ENCODE measurements at places on chromosomes 12 and 14.

GRCh38 chr14:74867673-74868072 is 8.3 kb downstream of the PROX2 start:
- no peak for DNase-seq

DNA sequence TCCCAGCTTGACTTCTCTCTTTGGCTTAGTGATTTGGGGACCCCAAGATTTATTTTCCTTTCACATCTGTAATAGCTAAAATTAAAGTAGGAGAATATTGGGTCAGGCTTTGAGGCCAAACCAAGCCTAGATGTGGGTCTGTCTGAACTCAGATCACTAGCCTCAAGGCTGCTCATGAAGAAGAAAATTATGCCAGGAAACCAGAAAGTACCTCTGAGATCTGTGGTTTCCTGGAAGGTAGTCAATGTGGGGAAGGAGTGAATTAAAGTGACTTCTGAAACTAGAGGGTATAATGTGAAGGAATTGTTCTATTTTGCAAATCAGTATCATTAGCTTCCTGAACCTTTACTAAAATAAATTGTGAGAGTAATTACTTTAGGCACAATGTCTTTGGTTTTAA is 13.4 kb upstream of the CLEC12A start:
- no peak for DNase-seq

- DNase-seq = no peak
Observed at GRCh38 chr12:93847517-93848474, 170.6 kb downstream of the CRADD start.

DNA sequence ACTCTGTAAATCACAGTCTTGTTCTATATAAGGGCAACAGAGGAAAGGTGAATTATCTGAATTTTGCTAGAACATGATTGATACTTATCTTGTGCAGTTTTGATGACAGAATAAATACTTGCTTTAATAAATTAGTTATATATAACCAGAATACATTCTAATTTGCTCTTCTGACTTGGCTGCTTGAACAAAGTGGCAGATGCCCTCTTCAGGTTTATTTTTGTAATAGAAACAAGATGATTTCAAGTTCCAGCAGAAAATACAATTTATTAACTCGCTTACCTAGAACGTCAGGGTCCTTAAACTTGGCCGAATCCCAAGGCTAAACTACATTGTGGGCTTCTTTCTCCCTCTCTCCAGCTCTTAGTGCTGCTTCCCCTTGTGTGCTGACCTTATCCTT is 57.6 kb upstream of the SSTR1 start:
- no peak for DNase-seq

DNA sequence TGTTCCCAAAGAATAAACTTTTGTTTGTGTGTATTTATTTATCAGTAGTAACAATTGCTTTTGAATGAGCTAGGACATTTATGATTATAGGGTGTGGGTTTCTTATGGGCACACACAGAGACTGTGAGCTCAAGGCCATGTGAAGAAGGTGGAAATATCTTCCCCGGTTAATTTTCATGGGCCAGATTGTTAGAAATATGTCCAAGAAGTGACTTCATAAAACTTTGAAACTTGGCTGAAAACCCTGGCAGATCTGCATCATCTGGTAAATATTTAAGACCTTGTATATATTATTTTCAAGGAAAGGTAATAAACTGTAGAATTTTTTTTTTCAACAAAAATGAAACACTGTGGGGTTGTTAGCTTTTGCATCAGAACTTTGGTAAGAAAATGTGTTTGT is 53.5 kb upstream of the RNU6-8 start:
- DNase-seq = no peak

GRCh38 chr12:69851976-69852375 is 26.9 kb downstream of the MYRFL start:
- DNase-seq = no peak

DNA sequence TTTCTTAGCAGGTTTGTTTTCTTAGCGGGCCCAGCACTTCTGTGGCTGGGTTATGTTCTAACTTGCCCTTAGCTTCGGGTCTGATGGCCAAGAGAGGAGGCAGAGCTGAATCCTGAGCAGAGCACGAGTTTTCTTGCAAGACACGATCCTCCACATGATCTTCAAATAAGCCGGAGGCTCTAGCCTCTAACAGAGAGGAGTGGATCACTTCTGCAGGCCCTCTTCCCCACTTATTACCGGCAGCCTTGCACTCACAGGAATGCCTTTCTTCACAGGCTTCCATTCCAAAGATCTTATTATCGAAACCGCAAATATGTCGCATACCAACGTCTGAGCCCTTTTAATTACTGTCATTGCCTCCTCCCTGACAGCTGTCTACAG is 79.5 kb downstream of the SINHCAF start:
- no peak for DNase-seq

DNA sequence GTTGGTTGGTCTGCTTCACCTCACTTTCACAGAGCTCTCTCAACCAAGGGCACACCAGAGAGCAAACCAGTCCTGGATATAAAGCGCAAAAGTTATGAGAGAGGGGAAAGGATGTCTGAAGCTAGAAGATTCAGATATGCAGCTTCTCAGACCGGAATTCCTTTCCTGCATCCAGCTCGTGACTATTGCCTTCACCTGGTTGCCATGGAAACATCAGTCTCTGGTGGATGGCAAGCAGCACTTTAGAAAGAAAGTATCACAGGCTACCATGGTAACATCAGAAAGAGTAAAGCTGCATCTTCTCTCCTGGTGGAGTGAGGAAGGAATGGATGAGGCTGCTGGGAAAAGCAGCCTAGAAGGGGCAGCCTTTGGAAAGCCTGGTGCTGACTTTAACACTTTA is 13.7 kb downstream of the REM2 start:
- DNase-seq = no peak

DNA sequence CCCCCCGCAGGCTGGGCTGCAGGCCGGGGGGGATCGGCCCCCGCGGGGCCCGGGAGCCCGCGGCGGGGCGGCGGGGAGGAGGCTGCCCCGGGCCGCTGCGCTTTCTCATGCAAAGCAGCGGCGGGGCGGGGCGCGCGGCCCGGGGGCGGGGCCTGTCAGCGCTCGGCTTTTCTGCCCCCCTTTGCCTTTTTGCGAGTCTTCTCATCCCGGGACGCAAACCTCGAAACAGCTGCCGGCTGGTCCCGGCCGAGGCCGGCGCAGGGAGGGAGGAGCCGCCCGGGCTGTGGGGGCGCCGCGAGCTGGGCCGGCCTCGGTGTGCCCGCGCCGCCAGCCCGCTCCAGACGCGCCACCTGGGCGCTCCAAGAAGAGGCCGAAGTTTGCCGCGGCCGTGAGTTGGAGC is at the start of gene FZD10:
FZD10 (plus strand) TSS at position 198 of the 400 bp plus-strand sequence. CDS start 479 bp downstream, outside the sequence.
- no peak for DNase-seq

DNA sequence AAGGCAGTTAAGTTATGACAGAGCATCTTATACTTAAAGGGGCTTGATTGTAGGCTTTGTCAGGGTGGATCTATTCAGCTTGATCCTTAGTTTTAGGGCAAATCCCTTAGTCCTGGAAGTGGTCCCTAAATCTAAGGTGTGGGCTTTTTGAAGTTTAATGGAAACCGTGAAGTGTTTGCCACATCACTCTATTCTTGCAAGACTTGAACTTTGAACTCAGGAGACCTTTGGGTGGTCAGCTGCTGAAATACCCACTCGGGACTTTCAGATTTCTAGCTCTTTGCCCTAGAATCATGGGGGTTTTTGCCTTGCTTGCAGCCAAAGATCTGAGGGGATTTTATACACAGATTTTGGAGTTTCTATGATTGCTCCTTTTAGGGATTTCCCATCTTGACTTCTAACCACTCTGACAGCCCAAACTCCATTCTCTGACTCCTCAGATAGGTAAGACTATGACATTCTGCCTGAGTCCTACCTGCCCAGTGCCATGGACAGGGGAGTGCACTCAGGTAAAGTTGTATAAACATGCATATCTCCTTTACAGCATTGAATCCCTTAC is 39.9 kb downstream of the SNAPC1 start:
- no peak for DNase-seq

DNA sequence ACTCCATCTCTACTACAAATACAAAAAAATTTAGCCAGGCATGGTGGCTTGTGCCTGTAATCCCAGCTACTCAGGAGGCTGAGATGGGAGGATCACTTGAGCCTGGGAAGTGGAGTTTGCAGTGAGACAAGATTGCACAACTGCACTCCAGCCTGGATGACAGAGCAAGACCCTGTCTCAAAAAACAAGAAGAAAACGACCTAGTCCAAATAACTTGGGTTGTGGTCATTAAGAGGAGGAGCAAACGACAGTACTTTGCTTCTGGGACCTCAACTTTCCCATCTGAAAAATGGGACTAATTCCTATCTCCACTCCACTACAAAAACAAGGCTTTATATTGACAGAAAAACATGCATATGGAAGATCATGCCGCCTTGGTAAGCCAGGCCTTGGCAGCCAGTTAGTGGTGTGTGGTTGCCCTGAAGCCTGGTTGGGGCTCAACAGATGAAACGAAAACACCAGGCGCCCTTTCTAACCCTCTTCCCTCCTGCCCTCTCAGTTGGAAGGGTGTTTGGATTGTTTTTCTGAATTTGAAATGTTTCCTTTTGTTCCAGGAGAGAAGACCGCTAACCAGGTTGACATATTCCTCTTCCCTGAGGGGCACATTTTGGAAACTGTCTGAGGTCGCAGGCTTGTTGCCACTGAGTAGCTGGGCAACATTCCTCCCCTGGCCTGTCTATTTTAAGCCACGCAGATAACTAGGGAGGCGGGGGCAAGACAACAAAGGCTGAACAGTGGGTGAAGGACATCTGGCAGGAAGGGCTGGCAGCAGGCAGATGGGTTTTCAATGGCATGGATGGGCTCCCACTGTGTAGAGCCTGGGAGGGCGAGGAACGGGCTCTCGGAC is 13.7 kb upstream of the VPS37B start:
- peak; percentile 50 for DNase-seq

- DNase-seq = peak; percentile 75
Observed at GRCh38 chr12:124992874-124993625, 395 bp upstream of the BRI3BP start.

DNA sequence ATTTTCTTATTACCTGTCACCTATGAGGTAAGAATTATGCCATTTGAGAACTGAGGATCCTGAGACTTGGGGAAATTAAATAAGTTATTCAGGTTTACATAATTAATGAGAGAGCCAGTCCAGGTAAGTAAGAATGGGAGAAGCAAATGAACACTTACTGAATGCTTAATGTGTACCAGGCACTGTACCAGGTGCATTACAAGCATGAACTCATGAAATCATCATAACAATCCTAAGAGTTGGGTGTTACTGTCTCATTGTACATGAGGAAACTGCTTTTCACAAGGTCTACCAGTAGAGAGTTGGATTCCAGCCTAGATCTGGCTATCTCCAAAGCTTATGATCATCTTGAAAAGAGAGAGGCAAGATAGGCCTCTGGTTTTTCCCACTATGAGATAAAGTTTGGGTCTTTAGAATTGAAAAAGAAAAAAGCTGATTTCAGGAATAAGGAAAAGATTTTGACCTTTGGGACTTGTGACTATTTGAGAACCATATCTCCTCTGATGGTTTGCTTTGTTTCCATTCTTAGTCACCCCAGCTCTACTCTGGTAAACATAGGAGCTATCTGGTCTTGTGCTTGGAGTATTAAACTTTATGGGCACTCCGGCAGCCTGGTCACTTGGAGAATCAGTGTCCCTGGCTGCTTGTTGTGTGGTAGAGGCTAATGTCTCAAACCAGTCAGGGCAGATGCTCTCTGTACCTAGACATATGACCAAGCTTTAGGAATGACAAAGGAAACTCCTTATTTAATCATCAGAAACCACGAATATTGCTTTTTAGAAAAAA is 48.0 kb downstream of the PTHLH start:
- DNase-seq = no peak

- no peak for DNase-seq
Observed at GRCh38 chr14:89330236-89331002, 86.6 kb downstream of the FOXN3 start.

DNA sequence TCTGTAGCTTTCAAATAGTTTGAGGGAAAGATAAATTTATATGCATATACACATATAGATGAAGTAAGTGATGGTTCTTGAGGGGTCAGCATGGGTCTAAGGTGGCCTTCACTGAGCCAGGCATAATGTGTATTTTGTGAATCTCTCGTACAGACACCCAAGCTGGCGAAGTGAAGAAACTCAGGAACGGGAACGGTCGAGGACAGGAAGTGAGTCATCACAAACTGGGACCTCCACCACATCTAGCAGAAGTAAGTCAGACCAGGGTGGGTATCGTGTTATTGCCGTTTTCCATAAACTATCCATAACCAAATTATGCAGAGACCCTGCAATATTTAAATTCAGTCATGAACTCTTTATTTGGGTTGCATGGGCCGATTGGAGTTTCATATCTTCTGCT is 15.4 kb upstream of the TNS2 start:
- DNase-seq = no peak

GRCh38 chr12:34336619-34337465 is 314.5 kb downstream of the ALG10 start:
- no peak for DNase-seq

DNA sequence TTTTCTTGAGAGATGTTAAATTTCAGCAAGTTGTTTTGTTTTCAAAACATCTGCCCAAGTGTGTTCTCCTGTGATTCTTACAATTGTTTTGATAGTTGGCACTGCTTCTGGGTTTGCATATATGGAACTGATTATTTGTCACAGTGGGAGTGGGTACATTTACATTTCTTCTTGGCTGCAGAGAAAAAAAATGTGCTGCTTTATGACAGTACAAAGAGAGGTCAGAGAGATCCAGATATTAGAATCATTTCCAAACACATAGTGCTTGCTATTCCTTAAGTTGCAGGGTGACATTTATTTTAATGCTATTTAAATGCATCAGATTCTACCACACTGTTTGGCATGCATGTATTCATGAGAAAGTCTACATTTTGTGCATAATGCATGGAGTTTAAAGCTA is 303.5 kb upstream of the MDGA2 start:
- no peak for DNase-seq

DNA sequence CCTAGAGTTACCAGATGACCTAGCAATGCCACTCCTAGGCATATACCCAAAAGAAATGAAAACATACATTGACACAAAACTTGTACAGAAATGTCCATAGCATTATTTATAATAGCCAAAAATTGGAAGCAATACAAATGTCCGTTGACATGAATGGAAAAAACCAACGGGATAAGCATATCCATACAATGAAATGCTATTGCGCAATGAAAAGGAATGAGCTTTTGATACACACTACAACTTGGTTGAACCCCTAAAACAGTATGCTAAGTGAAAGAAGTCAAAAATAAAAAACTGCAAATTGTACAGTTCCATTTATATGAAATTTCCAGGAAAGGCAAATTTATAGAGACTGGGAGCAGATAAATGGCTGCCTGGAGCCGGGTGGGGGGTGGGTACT is 90.6 kb upstream of the G2E3 start:
- no peak for DNase-seq

DNA sequence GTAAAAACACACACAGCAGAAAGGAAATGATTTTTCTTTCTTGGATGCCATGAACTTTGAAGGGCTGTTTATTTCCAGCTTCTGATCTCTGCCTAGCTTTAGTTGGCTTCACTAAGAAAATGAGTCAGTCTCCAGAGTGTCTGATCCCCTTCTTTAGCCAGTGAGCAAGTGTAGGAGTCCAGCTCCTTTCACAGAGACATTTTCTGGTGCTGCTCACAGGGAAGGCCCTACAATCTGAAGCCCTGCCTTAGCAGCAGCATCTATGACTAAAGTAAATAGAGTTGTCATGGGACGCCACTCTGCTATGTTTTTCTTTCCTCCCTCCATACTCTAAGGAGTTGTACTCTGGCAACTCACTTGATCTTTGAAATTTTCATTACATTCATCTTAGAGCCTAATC is 103.5 kb downstream of the RPAP3 start:
- DNase-seq = no peak

- DNase-seq = no peak
Observed at GRCh38 chr14:99391671-99392070, 89.0 kb downstream of the SETD3 start.

GRCh38 chr12:92049403-92049802 is 96.2 kb downstream of the BTG1 start:
- DNase-seq = no peak

- DNase-seq = no peak
Observed at GRCh38 chr12:104480826-104481440, 24.2 kb downstream of the CHST11 start.

All from NCI-H1417 treated with DMSO at 0.1 percent for 48 hours (cell line).